ENCODE measurements at places on chromosomes 3 and 15.

- DNase-seq, result peak; percentile 28
These were observed 27.9 kb downstream of the MCTP2 start for GRCh38 chr15:94259121-94259751.

GRCh38 chr15:79373113-79373512, 59.0 kb upstream of the MINAR1 start:
- no peak for DNase-seq

DNA sequence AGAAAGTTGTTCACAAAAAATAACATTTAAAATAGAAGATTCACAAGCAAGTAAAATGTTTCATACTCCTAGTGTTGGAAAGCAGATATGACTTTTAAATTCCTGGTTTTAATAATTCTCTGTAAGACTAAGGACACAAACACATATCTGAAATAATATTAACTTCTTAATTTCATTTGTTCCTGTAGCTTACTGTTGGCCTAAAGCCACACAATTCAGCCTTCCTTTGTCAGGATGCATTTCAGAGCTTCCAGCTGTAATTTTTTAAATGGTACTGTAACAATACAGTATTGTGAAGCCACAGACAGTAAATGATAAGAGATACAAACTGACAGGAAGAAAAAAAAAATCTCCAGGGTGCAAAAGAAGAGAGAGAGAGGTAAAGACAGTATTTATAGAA, 84.2 kb downstream of the TMCC1 start:
- DNase-seq, result no peak

DNA sequence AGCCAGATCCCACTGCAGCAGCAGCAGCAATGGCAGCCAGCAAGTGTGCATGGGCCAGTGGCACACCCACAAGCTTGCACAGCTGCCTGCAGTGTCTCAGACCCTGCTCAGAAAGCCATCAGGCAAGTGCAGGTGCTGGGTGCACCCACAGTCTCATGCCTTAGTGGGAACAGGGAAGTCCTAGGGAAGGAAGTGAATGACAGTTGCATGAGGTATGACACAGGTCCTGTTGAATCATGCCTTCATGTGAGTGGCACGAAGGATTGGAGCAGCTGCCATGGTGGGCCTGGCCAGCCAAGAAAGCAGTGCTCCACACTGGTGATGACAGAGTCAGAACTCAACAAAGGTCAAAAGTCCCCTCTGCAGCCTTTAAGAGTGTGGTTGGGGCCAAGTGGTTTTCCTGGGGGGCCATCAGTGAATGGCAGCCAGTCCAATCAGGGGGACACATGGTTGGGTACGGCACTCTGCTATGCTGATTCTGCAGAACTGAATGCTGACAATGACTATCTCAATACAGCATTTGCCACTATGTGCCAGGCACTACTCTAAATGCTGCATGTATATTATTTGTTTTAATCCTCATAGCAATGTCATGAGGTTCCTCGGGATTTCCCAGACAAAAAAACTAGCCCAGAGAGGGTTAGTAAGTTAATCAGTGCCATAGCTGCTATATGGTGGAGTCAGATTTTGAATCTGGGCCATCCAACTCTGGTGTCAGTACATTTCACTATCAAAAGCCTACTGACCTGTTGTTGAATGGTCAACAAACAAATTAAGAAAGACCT, 94.3 kb downstream of the AQP9 start:
- no peak for DNase-seq

- no peak for DNase-seq
These were observed 26.6 kb downstream of the USP50 start for GRCh38 chr15:50519740-50520425.

DNA sequence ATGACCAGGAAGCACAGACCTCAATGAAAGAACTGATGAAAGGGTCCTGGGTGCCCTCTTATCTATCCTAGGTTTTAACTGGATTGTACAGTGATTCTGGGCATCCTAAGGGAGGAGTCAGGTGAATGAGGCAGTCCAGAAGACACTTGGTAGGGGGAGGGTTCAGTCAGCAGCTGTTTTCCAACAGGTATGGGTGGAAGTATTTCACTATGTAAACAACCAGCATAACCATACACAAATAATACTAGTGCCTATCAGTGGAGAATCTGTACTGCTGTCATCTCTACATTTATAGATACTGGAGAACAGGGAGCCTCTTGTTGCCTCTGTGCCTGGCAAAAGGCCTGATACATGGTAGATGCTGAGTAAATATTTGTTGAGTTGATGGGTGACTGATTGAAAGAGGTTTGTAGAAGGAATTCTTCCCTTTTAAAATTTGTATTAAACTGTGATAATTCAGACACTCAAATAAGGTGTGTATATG, 328.5 kb downstream of the RBMS3 start:
- no peak for DNase-seq
